ENCODE measurements at places on chromosomes 1 and 21.

DNA sequence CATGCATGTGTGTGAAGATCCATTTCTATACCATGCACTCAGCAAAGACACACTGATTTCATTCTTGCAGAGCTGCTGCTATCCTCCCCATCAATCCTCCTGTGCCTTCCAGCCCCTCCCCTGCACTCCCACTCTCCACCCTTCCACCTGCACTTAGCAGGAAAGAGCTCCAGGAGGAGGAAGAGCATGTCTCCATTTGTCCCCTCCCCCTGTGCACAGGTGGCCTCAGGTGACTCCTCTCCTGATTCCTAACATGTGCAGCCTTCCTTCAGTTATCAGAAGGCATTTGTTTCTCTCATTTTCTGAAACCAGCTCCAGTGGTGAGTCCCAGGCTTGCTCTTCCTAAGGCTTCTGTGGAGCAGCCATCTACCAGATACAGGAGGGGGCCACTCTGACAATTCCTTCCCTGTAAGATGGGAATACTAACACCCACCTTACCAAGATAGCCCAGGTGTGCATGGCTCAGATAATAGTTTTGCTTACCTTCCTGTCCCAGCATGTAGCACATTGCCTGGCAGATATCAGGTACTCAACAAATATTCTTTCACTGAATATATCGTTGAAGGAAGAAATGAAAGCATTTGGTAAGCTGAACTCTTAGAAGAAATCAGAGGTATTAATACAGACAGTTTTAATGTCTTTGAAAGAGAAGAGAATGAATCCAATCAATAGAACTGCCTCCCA, 21.9 kb upstream of the FAM3B start:
- no peaks in the 10 kb centered on the region for H3K36me3 ChIP-seq
- no peak overlapping the region for H3K4me3 ChIP-seq
- no peak overlapping the region for H3K27ac ChIP-seq

- H3K4me1 ChIP-seq = no peaks in the 10 kb centered on the region
- no peak overlapping the region for H3K27ac ChIP-seq
- DNase-seq = no peak
Observed at GRCh38 chr1:163472651-163473248, 151.0 kb downstream of the NUF2 start.

- no peak overlapping the region for H3K4me3 ChIP-seq
- H3K27ac ChIP-seq = no peak overlapping the region
- H3K27me3 ChIP-seq = no peaks in the 10 kb centered on the region
- peaks cover 2% of the 10 kb centered on the region for H3K4me1 ChIP-seq
- H3K36me3 ChIP-seq = no peaks in the 10 kb centered on the region
- no peak for DNase-seq
Observed at GRCh38 chr1:224212618-224213061, 29.6 kb downstream of the DEGS1 start.

GRCh38 chr1:214897581-214897980, 185.0 kb upstream of the KCNK2 start:
- no peak overlapping the region for H3K4me3 ChIP-seq
- H3K36me3 ChIP-seq = no peaks in the 10 kb centered on the region
- no peaks in the 10 kb centered on the region for H3K4me1 ChIP-seq
- no peak for DNase-seq
- no peaks in the 10 kb centered on the region for H3K27me3 ChIP-seq

- H3K4me3 ChIP-seq = no peak overlapping the region
- DNase-seq = no peak
- H3K27me3 ChIP-seq = peaks cover 3% of the 10 kb centered on the region
- H3K27ac ChIP-seq = no peak overlapping the region
Observed at GRCh38 chr1:200304171-200304570, 105.7 kb downstream of the ZNF281 start.

DNA sequence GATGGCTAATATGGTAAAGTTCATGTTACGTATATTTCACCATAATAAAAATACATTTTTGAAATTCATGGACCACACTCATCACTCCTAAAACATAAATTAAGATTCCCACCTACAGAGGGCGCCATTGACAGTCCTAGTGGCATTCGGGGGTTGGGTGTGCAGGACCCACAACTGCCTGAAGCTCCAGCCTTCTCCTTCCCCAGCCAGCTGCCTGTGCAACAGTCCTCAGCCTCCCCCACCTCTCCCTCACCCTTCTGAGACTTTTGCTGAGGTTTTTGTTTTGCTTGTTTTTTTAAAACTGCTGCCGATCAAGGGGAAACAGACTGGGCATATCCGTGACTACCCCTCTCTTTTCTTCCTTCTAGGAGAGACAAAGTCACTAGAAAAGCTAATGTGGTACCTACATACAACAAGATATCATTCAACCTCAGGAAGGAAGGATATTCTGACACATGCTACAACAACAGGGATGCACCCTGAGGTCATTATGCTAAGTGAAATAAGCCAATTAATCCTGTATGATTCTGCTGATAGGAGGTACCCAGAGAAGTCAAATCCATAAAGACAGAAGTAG, 9.2 kb upstream of the EVA1C start:
- no peaks in the 10 kb centered on the region for H3K36me3 ChIP-seq
- no peak overlapping the region for H3K27ac ChIP-seq
- no peak overlapping the region for H3K4me3 ChIP-seq
- H3K27me3 ChIP-seq = no peaks in the 10 kb centered on the region
